Stimulated activated CD4-positive, alpha-beta T cell treated with anti-CD3 and anti-CD28 coated beads, TNF-alpha, amount 100 ng/mL, for 24 hours (primary cell): ENCODE measurements at places on chromosomes 2 and 18.

DNA sequence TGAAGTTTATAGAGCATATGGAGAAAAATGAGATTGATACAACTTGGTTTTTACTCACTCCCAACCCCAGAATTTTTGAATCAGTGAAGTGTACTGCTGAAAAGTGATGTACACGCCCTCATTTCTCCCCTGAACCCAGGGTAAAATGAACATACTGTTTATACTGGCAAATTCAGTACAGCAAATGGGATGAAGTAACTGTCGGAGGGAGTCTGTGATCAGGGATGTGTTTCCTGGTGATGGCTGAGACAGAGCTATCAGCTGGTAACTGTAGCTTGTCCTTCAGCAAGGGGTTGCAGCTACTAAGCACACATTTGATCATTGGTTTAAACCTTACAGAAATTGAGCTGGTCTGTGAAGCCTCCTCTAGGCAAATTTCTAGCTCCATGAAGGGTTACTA, 191.6 kb downstream of the PTPRM start:
- no peak for DNase-seq

- DNase-seq: no peak
Observed at GRCh38 chr18:49704334-49704733, 109.0 kb downstream of the ACAA2 start.

DNA sequence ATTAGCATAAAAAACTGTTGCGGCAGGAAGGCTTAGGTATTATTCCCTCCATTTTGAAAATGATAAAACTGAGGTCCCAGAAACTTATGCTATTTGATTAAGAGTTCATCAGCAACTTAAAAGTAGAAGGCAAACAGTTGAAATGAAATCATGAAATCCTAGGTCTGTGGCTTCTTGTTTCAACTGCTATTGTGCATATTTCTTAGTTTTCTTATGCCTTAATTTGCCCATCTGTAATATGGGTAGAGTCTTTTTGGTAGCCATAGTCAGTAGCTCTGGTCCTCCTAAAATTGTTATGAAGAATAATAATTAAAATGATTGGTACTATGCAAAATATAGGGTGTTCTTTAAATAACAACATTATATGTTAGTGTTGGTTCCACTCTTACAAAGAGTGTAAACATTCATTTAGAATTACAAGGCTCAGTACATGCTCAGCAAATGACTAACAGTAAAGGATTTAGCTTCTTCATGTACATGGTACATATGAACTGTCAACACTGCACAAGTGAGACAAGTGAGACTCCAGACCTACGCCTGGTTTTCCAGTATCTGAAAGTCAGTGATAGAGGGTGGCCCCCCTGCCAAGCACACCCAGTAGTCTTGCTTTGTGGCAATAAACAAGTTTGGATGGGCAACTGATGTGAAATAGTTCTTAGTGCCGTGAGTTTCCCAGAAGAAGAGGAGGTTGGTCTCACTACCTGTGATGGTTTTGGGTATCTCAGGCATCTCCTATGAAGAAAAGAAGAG, 9.6 kb downstream of the IL1A start:
- DNase-seq: no peak

DNA sequence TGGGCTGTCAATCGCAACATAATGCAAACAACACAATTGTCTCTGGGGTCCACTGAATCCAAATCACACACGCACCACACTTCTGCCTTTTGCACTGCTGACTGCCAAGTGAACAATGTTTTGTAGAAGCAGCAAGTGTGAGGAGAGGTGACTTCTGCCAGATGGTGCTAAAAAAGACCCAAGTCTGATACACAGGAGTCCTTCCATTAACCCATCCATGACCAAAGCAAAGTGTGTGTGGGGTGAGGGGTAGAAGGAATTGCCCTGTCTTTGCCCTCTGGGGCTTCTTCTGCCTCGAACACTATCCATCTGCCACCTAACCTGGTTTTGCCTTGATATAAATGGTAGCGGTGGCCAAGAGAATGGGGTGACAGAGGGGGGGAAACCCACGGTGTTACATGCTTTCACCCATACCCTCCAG, 50.0 kb downstream of the C2orf42 start:
- no peak for DNase-seq

- no peak for DNase-seq
Observed at GRCh38 chr18:22667616-22668422, 250.1 kb upstream of the CTAGE1 start.

GRCh38 chr2:208142925-208143799, 2.8 kb downstream of the CRYGB start:
- no peak for DNase-seq

DNA sequence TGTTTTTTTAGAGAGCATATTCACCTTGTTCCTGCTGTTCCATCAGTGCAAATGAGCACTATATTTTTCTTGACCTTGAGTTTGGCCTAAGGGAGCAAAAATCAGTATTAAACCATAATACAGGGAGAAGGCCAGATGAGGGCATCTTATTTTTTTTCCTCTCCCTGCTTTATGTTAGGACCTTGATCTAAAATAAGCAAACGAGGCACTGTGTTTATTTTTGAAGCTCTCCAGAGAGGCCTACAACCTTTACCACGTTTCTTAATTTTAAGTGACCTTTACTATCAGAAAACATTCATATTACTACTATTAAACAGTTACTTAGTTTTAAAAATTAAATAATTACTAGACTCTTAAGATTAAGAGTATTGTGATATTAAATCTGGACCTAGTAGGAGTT, 100.8 kb downstream of the TANC1 start:
- no peak for DNase-seq

DNA sequence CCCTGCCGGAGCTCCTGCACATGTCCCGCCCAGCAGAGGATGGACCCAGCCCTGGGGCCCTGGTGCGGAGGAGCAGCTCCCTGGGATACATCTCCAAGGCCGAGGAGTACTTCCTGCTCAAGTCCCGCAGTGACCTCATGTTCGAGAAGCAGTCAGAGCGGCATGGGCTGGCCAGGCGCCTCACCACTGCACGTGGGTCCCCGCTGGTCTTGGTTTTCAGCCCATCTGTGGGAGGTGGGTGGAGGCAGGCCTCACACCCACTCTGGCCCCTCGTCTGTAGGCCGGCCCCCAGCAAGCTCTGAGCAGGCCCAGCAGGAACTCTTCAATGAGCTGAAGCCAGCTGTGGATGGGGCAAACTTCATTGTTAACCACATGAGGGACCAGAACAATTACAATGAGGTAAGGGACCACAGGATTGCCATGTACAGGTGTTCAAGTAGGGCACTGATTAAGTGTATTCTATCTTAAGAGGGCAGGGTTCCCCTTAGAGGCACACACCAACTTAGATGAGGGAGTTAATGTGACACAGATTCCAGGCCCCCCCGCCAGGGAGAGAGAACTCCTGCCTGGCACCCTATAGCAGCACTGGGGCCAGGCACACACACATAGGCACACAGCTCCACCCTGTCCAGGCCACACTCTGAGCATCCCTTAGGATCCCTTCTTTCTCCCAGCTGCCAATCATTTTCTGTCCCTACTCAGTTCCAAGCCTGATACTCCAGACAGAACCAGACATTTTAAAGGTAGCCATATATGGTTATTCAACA, 5.4 kb upstream of the CHRNG start:
- DNase-seq: no peak

GRCh38 chr2:158412206-158412605, 44.3 kb downstream of the CCDC148 start:
- DNase-seq: no peak

DNA sequence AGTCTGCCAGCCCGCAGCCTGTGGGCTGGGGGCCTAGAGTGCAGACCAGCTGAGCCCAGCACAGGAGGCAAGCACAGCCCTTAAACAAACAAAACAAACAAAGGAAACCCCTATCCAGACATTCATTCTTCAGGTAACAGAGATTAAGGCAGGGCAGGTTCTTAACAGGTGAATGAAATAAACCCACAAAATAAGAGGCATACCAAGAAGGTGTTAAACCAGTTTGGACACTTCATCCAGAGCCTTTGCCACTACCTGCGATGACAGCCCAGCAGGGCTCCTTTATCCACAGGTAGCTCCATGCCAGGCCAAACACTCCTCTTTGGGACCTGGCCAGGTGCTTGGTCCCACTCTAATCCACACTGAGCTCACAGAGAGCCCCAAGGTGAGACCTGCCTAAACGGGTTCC, 209.7 kb upstream of the SIX2 start:
- DNase-seq: no peak

DNA sequence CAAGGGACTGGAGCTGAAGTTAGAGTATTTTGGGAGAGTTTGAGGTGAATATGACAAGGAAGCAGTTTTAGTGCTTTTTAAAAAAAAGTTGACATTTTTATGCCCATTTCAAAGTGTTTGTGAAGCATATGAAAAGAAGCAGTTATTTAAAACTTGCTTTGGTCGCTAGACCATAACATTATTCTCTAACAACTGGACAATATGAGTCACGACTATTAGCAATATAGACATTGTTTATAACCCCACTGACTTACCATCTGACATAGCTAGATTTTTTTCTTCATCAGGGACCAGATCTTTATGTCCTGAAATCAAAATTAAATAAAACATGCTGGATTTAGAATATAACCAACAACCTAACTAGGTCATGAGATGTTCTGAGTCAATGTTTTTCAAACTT, 22.6 kb upstream of the DYTN start:
- no peak for DNase-seq

- DNase-seq: no peak
Observed at GRCh38 chr2:7015007-7015950, 98.1 kb downstream of the RNF144A start.

- no peak for DNase-seq
Observed at GRCh38 chr2:239152239-239152915, 248.4 kb downstream of the HDAC4 start.

GRCh38 chr2:60158262-60158661, 395.2 kb downstream of the BCL11A start:
- no peak for DNase-seq
